ENCODE measurements at places on chromosomes 2 and 18.

- no peak for DNase-seq
These were observed 73.4 kb upstream of the NEUROD1 start for GRCh38 chr2:181753686-181754085.

DNA sequence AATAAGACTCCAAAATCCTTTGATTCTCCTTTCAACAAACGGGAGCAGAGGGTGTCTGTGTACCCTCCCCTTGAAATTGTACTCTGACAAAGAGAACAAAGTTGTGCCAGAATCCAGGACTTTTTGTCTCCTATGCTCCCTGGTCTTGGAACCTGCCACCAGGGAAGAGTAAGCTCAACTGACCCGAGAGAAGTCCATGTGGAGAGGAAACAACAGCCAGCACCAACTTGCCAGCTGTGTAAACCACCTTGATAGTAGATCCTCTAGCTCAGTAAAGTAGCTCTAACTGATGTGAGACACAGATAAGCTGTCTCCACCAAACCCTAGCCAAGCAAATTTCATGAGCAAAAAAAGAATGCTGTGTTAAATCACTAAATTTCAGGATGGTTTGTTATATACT lies 46.9 kb downstream of the LNPK start:
- no peak for DNase-seq

- peak; percentile 25 for DNase-seq
These were observed 203.4 kb downstream of the NEDD4L start for GRCh38 chr18:58247363-58247834.

GRCh38 chr2:117686699-117687098 lies 127.8 kb upstream of the DDX18 start:
- DNase-seq, result no peak

- no peak for DNase-seq
These were observed 651 bp downstream of the STK17B start for GRCh38 chr2:196170606-196171247.

GRCh38 chr2:152067823-152068222 lies 31.0 kb downstream of the CACNB4 start:
- no peak for DNase-seq

GRCh38 chr2:109463236-109463635 lies 150.5 kb downstream of the SEPTIN10 start:
- no peak for DNase-seq

DNA sequence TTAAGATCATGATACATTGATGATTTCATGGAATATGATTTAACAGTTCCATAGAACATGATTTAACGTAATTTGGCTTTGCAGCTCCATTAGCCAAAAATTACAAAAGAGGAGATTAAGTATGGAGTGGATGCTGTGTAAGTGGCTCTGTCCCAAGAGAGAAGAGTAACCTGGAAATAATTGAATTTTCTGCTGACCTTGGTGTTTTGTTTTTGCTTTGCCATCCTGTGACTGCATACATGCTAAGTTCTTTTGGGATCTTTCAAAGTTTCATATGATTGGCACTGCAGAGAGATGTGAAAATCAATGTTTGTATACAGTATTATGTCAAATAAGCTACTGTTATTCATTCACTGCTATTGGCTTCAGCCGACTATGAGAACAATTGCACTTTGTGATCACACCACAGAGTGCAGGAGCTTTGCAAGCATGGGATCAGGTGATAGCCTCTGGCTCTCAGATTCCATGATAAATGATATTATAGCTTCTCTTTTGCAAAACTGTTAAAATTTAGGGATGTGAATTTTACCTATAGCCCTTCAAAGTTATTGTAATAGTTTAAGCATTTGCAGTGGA lies 46.1 kb upstream of the TMEM87B start:
- no peak for DNase-seq

DNA sequence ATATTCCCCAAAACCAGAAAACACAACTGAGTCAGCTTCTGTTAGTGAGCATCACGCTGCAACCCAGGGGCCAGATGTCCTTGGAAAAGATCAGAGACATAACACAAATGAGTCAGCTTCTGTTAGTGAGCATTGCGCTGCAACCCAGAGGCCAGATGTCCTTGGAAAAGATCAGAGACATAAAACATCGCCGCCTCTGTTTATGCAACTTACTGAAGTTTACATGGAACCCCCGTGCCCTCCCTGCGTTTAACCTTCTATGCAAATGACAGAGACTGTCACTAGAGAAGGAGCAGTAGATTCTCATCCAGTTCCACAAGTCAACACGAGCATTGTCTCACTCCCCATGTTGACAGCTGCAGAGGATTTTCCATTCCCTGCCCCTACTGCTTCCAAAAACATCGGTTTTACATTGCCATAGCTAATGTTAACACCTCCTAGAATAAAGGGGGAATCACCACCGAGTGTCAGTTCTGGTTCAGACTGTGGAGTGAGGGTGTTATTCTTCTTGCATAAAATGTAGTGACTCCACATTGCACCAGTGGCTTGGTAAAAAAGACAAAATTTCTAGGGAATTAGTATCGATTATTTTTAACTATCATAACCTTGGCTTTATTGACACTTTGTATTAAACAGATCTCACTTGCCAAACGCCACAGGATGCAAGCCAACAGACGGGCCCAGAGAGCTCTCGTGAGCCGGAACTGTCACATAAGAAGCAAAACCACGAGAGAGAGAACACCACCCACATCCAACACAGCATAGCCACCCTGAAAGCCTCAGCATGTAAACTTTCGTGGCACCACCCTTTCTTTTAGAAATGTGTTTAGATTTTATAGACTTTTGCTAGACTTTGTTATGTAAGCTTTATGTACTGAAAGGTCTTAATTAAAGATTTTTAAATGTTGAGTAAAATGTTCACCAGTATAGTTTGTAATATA lies 87.7 kb downstream of the SH3YL1 start:
- no peak for DNase-seq

DNA sequence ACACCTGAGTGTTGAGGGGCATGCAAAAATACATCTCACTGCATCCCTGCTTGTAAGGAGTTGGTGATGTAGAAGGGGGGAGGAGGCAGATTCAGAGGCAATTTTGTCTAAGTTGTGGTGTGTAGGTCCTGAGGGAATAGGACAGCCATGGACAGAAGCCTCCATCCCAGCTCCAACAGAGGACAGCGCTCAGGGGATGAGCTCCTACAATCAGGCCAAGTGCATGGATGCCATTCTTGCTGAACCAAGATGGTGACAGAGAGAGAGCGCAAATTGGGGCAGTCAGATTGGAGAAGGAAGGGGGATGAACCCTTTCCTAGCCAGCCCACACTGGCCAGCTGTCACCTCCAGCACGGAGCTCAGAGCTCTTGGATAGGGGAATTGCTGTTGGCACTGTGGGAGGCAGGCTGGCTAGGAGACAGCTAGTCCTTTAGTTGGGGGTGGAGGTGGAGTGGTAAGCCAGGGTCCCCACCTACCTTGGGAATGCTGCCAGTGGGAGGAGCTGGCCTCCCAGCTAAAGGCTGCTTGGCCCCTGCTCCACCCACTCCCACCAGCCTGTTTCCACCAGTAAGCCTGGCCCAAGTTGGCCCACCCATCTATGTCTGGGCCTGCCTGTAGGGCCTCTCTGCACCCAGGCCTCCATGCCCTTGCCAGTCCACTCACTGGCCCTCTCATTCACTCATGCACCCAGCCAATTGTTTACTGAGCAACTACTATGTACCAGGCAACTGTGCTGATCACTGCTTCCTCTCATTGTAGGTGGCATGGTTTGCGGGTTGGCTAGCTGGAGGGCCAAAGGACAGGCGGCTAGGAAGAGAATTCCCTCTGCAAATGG lies 2.5 kb upstream of the PER2 start:
- DNase-seq, result no peak

DNA sequence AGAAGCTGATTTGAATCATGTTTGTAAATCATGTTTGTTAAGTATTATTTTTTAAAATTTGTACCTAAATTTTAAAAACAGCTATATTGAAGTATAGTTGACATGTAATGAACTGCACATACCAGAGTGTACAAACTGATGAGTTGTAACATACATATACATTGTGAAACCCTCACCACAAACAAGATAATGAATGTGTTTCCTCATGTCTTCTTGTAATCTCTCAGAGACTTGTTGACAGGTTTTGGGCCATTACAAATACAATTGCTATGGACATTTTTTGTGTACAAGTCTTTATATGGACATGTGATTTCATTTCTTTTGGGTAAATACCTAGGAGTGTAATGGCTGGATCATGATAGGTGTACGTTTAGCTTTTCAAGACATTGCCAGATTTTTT lies 21.5 kb downstream of the WDR43 start:
- no peak for DNase-seq

GRCh38 chr2:102028470-102028869 lies 36.7 kb downstream of the IL1R2 start:
- no peak for DNase-seq

- DNase-seq, result peak; percentile 20
These were observed 37.9 kb downstream of the SLC38A11 start for GRCh38 chr2:164917296-164917903.

DNA sequence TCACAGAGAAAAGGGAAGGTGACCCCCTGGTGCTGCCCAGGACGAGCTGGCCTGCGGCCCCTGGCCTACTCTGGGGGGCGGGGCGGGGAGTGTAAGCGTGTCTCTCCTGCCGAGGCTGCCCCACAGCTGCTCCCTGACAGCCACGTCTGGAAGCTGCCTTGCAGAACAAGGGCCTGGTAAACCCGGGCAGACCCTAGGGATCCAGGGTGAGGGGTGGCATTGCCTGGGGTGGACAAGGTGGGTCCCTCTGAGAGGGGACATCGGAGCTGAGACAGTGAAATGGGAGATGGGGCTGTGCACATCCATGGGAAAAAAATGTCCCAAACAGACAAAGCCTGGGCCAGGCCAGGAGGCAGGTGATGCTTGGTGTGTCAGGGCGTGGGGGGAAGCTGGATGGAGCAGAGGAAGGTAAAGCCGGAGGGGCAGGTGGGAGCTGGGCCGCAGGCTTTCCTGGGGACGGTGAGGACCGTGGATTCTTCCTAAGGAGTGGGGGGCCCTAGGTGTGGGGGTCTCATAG lies 66.0 kb upstream of the HDAC4 start:
- DNase-seq, result no peak

DNA sequence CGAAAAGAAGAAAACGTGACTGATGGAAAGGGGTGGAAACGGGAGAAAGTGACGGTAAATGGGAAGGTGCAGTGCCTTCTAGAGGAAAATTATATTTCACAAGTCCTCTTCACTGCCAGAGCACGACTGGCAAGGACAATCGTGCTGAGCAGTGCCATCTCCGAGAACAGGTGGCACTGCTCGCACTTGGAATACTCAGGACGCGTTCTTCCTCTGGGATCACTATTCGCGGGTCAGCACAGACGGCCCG lies 364 bp downstream of the STAT1 start:
- DNase-seq, result no peak

DNA sequence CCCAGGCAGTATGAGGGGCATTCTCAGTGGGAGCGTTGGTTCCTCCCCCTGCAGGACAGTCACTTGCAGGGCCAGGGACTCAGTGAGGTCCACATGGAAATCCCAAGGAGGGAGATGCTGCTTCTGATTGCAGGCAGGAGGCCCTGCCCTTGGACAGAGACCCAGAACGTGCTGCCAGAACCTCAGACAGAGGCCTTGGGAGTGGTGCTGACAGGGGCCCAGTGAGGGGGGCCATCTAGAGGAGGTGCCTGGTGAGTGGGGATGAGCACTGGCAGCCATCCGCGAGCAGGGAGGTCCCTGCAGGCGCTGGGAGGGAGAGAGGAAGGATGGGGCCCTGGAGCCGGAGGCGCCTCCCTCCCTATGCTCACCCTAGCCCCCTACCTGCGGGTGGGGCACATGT lies 133.1 kb downstream of the DYSF start:
- DNase-seq, result no peak

GRCh38 chr2:230924470-230925341 lies at the start of gene GPR55:
TSS of gene GPR55 (minus strand) at chr2:230925242. CDS start at chr2:230910962, 14,280 bp downstream.
- DNase-seq, result no peak

- no peak for DNase-seq
These were observed 2.5 kb downstream of the DNMT3A start for GRCh38 chr2:25339211-25339674.

GRCh38 chr2:47783486-47784351 lies 774 bp downstream of the MSH6 start:
- DNase-seq, result peak; percentile 16

DNA sequence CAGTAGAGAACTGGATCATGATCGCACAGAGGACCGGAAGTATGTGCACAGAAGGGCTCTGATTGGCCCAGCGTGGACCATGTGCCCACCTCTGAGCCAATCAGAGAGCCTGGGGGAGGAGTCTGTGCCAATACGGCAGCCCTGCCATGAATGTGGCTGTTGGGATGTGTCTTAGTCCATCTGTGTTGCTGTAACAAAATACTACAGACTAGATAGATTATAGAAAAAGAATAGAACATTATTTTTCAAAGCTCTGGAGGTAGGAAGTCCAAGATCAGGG lies 132.0 kb downstream of the NDUFA10 start:
- DNase-seq, result no peak

DNA sequence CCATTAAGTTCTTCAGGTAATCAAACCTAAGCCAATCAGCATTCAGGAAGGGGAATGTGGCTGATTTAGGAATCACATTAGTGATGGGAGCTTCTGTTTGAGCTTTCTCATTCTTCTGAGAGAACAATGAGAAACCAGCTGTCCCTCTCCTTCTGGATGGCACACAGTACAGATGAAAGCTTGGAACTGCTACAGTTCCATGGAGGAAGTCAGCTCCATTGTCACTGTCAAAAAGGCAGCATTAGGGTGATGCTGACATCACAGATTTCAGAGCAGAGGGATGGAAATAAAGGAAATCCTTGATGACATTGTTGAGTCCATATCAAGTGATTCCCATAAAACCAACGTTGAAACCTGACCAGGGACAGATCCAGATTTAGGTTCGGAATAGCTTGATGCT lies 36.1 kb upstream of the ACYP2 start:
- DNase-seq, result peak; percentile 19

- DNase-seq, result no peak
These were observed 148.0 kb downstream of the HDAC4 start for GRCh38 chr2:239252801-239253200.

- no peak for DNase-seq
These were observed 4.9 kb upstream of the DUSP2 start for GRCh38 chr2:96150007-96150640.

DNA sequence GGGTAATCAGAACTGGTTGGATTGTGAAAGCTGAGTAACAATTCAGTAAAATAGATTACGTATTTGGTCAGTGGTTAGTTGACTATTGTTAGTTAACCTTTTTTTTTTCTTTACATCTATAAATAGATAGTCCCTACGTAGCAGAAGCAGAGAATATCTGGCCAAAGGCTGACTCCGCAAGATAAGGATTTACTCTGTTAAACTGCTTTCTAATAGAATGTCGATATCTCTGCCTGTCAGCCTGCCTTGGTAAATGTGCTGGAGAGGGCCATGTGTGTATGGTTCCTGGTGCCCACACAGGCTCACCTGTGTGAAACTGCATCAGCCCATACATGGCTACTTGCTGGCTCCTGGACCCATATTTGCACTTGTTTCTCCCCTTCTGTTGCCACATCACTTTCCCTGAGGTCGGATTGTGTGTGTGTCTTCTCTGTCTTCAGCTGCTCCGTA lies 94.4 kb downstream of the CRIM1 start:
- DNase-seq, result no peak

DNA sequence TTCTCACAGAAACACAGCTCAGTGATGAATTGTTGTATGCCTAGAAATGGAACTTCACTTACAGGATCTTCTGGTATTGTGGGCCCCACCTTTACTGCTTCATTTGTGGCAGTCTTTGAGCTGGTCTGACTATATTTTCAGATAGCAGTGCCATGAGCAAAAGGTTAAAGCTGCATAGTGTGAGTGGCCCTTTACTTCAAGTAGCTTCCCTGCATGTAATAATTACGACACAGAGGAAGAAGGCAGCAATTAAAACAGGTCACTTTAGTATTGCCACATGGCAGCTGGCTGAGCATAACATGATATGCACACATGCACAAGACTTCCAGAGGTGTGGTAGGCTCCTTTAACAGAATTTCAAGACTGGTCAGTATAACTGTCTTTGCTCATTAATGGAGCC lies 426.3 kb upstream of the ZEB2 start:
- no peak for DNase-seq

- DNase-seq, result no peak
These were observed 305.0 kb upstream of the ERBB4 start for GRCh38 chr2:212843409-212844199.
